ENCODE measurements at places on chromosomes 3 and 15.
A peak's percentile ranks its signal among the peaks of the same experiment; 100 is the strongest.

- peak; percentile 16 for DNase-seq
Measured at GRCh38 chr15:60633426-60633968, 154.6 kb upstream of the ICE2 start.

GRCh38 chr3:120450600-120451271 is at the start of gene FSTL1:
FSTL1 (minus strand) TSS chr3:120450992; CDS start chr3:120450746, 246 bp downstream.
- no peak for DNase-seq

GRCh38 chr3:194285024-194285849 is 65.9 kb downstream of the CPN2 start:
- DNase-seq, result no peak

DNA sequence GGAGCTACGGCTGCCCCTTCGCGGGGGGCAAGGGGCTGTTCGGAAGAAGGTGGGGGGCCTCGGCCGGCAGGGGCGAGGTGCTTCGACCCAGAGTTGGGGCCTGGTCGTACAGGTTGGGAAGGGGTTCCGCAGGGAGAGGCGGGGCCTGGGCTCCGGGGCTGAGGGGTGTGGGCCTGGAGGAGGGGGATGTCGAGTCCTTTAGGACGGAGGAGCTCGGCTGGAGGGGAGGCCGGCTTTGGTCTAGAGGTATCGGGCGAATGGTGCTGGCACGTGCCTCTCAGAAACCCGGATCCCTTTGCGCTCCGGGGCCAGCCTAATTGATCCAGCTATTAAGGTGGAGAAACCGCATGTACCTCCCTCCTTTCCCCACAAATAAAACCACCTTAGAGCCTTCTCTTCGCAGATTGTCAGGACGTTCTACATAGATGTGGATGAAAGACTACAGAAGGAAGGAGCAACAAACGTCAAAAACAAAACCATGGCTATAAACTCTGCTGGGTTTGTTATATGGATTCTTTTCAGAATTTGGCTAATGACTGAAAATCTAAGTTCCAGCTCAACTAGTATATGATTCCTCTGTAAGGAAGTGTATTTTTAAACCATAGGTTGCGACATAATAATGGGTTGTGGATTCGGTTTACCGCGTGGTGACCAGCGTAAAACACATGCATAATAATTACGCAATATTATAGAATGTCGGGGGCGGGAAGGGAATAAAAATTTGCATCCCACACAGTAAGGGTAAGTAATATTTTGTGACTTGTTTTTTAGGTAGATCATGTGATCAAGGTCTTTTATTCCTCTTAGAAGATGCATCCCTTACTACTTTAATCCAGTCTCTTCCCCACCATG is 644 bp upstream of the NGLY1 start:
- peak; percentile 76 for DNase-seq

GRCh38 chr3:25229586-25229985 is 198.5 kb upstream of the RARB start:
- DNase-seq, result no peak

- no peak for DNase-seq
Measured at GRCh38 chr3:58749948-58750347, 83.4 kb upstream of the FAM3D start.

GRCh38 chr15:65083262-65083701 is 6.7 kb downstream of the KBTBD13 start:
- no peak for DNase-seq

- peak; percentile 36 for DNase-seq
Measured at GRCh38 chr3:63960048-63960711, 48.0 kb upstream of the SCAANT1 start.

- DNase-seq, result no peak
Measured at GRCh38 chr3:53039376-53039752, 6.5 kb downstream of the SFMBT1 start.

- no peak for DNase-seq
Measured at GRCh38 chr3:187403768-187404288, 35.6 kb downstream of the RTP4 start.

DNA sequence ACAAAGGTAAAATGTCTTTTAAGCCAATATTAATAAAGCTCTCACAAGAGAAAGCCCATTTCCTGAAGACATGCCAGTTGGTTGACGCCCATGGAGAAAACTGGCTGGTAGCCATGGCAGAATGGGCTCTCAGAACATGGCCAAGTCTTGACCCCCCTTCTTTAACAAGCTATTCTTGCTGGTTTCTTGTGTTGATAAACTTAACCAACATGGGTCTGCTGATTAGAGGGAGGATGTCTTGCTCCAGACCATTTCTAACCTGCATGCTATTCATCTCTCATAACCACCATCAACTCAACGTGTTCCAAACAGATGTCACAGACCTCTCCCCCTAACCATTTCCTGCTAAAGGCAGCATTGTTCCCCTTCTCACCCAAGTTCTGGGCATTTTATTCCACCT is 25.7 kb downstream of the NTRK3 start:
- no peak for DNase-seq

DNA sequence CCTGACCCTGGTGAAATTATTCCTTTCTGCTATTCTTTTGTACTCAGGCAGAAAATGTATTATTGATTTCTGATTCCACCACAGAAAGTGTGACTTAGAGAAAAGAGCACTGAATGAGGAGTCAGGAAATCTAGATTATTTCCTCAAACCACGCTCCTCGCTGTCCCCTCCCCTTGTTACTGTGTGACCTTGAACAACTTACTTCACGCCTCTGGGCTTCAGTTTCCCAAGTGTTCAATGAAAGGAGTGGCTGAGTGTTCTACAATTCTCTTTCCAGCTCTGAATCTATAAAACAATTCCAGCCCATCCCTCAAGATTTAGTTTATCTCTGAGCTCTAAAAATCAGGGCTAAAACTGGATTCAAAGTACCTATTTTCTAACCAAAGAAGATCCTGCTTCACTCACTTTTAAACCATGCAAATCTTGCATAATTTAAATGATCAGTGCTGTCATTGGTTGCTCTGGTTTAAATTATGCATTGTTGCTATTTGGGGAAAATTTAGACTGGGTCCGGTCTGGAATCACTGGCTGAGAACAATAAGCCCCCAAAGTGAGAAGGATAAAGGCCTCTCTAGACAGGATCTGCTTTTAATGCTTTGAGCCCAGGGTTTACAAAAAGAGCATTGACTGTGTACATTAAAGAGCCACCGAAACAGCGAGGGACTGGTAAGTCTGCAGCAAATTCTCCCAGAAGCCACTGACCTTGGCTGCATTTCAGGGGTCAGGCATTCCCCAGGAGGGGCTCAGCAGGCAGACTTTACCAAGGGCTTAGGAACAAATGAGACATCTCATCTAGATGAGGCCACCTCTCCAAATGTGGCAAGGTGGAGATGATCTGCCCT is 3.2 kb downstream of the TNIK start:
- no peak for DNase-seq

DNA sequence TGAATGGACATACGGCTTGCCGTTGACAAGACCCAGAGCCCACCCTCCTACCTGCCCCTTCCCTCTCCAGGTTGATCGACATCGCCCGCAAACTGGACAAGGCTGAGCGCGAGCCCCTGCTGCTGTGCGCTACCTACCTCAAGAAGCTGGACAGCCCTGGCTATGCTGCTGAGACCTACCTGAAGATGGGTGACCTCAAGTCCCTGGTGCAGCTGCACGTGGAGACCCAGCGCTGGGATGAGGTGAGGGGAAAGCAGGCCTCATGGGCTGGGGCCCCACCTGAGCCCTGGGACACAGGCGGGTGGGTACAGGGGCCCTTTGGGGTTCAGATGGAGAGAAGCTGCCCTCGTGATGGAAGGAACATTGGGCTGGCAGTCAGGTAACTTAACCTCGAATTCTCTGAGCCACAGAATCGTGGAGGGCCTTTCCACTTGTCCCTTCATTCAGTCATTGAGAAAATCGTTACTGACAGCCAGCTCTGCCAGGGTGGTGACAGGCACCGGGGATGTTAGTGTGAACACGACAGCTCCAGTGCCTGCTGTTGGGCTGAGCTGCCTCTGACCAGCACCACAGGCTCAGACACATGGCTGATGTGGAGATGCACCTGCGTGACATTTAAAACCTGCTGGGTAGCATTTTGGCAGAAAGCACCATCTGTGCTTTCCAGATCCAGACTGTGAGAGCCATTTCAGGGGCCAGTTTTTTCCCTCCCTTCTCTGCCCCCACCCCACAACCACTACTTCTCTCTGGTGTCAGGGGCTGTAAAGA is 25.6 kb upstream of the RHO start:
- DNase-seq, result peak; percentile 95

- DNase-seq, result no peak
Measured at GRCh38 chr3:105790534-105790933, 78.3 kb downstream of the CBLB start.

- no peak for DNase-seq
Measured at GRCh38 chr3:143084856-143085731, 34.5 kb upstream of the CHST2 start.

DNA sequence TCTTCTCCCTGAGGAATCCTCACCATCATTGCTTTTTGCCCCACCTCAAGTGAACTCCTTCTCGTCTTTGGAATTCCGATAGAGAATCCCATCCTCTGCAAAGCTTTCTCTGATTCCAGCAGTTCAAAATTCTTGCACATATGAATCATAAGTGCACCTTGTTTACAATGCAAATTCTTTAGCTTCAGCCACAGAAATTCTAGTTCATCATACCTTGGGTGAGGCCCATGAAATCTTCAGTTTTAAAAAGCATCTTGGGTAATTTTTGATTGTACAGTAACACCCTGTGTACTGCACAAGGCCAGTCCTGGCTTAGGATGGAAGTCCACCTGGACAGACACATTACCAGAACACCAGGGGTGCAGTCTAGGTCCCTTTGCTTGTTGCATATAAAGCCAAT is 30.8 kb downstream of the MDFIC2 start:
- DNase-seq, result no peak

- DNase-seq, result no peak
Measured at GRCh38 chr15:87938031-87938430, 318.5 kb downstream of the NTRK3 start.

DNA sequence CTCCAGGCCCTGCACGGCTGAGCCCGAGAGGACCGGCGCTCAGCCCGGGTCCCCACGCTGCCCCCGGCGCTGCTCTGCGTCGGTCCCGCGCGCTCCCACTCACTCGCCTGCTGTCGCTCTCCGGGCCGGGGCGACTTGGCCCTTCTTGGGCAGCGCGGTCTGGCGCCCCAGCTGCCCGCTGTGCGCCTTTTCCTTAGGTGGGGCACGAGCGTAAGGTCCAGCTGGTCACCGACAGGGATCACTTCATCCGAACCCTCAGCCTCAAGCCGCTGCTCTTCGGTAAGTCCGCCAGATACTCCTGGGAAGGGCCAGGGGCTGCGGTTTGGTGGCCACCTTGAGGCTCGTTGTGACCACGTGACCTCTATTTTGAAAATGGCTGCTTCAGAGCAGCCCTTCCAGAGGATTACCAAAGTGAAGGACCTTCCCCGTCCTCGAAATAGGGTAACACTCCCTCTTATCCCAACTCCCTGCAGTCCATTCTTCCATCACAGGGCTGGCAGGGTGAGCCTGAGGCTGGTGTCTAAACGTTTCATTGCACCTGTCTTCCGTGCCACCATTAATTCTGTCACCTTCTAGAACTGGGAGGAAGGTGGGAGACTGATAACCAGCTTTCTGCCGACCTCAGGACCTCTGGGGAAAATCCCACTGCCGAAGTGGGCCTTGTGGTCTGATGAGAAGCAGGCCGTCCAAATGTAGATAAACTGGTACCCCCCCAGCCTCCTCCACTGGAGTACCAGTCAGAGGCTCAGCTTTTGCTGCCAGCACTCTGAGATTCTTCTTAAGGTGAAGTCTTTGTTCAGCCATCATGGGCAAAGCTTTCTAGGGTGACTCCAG is 812 bp downstream of the P4HTM start:
- DNase-seq, result peak; percentile 33

DNA sequence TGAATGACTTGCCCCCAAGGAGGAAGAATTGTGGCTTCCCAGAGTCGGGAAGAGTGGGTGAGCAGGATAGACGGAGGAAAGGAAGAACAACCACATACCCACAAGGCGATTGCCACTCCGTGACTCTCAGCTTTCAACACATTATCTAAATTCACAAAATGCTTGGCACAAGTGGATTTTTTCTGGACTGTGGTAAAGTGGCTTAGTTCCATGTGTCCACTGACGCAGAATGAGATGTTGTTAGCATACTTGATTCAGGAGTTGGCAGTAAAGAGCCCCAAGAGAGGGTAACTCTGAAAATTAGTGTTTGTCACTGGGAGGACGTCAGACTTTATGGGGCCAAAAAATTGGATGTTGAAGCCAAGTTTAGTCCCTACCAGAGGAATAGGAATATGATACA is 198.8 kb upstream of the CTNNB1 start:
- no peak for DNase-seq

DNA sequence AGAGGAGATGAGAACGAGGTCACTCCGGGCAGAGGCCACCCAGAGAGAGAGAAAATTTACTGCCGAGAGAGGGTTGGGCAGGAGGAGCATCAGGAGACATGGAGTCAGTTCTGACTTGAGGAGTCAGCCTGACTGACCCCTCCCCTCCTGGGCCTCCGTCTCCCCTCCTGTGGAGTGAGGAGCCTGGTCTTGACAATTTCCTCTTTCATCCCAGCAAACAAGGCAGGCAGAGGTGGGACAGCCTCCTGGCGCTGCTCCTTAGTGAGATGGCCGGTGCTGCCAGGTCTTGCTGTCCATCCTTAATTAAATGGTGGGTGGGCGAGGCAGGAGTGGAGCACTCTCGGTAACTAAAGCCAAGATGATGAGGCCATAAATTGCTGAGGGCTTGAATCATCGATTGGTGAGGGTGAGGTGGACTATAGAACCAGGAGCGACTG is 60.6 kb downstream of the CYP11A1 start:
- no peak for DNase-seq

DNA sequence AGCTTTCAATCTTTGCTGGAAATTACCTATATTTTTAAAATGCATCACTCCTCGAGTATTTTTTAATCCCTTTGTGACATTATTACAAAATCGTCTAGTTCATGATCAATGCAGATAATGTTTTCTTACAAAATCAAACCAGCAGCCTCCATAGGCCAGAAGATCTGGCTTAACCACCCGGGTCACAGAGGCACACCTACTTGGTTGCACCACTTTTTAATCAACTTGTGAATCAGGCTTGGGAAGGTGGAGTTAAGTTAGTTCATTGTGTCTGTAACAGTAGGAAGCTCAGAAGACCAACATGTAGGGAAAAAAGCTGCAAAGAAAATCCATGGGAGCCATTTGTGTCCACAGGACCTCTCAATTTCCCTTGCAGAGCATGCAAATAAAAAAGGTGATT is 148.0 kb downstream of the TP63 start:
- DNase-seq, result no peak

DNA sequence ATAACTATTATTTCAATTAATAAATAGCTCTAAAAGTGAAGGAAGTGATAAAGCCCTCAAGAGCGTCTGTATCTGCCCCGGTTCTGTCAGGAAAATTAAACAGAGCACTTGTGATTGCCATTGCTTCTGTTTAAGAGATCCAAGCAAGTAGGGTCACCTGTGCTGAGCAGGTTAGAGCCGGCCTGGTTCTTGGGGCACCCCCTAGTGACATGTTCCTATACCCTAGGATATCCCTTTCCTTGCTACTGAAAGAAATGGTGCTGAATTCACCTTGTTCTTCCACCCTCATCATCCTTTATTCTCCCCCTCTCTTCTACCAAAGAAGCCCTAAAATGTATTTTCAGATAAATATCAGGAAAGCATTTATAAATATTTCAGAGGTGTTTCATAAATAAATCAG is 323.5 kb downstream of the RORA start:
- DNase-seq, result no peak

- no peak for DNase-seq
Measured at GRCh38 chr15:101175401-101175800, 76.4 kb downstream of the CHSY1 start.

- no peak for DNase-seq
Measured at GRCh38 chr3:69439643-69440270, 53.9 kb upstream of the FRMD4B start.
